Kidney capillary endothelial cell (primary cell): ENCODE measurements at places on chromosomes 5 and 9.
A peak's percentile ranks its signal among the peaks of the same experiment; 100 is the strongest.

GRCh38 chr5:128271859-128272464 lies 188.4 kb downstream of the SLC12A2 start:
- peak; percentile 70 for DNase-seq

DNA sequence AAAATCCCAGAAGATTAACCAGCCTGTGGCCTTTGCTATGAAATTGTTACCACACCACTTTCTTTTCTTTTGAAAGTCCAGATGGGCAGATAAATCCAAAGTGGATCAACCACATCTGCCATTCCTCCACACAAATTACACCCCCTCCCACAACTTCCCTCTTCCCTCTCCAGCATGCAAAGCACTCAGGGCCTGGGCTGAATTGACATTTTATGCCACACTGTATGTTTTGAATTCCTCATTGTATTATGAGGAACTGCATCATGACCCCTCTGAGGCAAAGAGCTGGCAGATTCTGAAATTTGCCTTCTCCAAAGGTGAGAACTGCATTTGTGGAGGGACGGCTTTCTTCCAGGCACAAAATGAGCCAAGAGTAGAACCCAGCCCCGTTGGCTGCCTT lies 589.2 kb upstream of the KLF4 start:
- no peak for DNase-seq

DNA sequence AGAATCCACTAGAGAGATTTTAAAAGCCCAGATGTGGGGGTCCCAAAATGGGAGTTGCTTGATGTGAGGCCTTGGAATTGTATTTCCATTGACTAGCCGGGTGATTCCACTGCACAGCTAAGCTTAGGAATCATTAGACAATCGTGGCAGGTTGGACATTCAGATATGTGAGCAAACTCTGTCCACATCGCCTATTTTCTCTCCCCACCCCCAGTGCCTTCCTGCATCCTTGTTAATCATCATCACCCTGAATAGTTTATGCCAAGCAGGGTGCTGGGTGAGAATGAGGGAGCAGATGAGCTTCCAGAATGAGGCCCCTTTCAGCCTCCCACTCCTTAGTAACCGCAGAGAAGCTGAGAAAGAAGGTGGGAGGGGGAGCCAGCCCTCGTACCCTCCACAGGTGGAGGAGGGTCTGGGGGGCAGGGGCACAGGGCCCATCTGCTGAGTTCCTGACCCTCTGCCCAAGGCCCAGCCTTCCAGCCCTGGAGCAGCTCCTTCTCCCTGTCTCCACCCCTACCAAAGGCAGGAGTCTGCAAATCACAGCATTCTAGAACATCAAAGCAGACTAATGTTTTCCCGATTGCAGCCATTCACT lies 7.7 kb upstream of the TCOF1 start:
- DNase-seq: no peak

- peak; percentile 38 for DNase-seq
These were observed 12.9 kb downstream of the CXCL14 start for GRCh38 chr5:135565725-135566421.

GRCh38 chr5:150069672-150070627 lies 16.4 kb downstream of the CSF1R start:
- no peak for DNase-seq

DNA sequence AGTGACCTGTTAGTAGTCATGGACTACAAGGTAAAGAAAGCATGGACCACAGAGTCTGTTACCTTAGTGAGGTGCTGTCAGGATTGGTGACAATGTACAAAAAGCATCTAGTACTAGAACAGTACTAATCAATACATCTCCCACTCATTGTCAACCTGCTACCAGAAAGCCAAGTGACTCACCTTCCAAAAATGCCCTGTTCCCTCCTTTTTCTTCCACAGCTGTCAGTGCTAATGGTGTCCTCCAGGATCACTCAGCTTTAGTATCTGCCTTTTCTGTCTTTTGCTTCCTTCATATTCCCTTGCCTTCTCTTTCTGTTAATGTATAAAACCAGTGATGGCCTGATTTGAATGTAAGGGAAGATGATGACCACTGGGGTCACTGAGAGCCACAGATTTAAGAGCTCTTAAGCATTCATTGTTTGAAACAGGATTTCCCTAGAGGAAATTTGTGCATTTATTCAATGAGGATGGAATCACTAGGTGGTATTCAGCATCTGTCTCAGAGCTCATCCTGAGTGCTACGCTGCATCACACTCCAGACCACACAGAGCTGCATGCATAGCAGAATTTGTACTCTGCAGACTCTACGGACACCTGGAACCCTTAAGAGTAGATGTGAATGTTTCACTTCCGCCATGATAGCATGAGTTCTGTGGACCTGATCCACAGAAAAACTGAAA lies 71.0 kb downstream of the SV2C start:
- no peak for DNase-seq

GRCh38 chr5:177455661-177456590 lies 9.3 kb downstream of the PRR7 start:
- peak; percentile 76 for DNase-seq

DNA sequence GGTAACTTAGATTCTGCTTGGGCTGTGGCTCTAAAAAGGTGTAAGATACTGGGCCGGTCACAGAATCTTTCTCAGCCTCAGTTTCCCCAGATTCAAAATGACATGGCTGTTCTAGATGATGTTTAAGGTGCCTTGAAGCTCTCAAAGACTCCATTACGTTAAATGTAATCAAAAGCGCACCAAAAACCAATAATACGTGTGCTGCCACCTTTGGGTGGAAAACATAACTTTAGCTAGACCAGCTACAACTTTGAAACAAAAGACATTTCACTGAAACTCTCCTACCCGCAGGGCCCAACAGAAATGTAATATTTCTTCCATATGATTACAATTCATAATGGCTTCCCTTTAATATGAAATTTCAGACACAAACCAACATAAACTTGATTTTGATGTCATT lies 35.0 kb upstream of the PCSK5 start:
- DNase-seq: peak; percentile 36

DNA sequence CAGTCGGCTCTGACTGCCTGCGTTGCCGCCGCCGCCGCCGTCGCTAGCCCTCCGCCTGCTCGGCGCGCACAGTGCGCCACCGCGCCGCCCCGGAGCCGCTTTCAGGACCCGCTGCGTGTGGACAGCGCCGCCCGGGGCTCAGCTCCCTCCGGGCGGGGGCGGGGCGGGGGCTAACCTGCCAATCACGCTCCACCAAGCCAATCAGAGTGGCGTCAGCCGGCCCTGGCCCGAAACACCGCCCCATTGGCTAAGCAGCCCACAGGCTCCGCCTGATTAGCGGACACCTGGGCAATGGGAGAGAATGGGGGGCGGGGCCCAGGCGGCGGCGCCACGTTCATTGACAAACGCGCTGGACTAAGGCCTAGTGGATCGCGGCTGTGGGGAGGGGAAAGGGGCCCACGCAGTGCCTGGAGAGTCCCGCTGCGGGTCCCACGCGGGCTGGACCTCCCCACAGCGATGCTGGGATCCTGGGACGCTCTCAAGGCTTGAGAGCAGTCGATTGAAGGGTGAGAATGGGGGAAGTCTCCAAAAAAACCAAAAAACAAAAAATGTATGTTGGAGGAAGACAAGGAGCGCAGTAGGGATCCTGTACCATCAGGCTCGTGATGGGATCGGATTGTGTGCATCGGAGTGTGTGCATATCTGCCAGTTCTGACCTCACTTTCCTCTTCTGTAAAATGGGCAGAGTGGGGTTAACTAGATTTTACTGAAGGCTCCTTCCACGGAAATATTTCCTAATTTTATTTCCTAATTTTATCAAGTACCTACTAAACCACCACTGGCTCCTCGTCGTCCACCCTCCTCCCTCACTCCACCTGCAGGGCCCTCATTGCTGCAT lies 6.3 kb downstream of the PAX5 start:
- peak; percentile 83 for DNase-seq

DNA sequence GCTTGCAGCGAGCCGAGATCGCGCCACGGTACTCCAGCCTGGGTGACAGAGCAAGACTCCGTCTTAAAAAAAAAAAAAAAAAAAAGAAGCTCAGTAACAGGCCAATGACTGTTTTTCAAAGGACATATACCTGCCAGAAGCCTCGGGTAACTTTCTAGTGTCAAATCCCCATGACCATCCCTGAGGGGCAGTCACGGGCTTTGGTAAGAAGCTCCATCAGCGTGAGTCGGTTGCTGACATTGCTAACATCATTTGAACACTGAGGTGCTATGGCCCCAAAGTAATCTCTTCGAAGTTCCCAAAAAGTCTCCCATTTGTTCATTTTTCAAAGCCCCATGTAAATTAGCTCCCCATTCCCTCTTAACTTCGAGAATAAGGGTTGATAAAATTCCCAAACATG lies 11.6 kb downstream of the NAIP start:
- DNase-seq: no peak

DNA sequence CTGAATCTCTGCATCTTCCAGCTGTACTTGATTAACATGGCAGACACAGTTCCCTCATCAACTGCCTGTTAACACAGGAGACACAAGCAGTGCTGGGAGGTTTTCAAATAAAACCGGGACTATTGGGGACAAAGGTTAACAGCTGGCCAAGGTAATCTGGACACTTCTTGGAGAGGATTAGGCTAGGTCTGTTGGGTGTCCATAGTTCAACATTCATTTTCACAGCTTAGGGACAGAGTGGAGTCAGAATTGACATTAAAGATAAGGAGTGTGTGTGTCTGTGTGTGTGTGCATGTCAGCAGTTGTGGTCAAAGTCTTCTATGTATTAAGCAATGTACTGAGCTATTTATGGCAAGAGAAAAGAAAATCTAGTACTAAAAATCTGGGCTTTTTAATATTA lies 216.2 kb downstream of the MED10 start:
- DNase-seq: no peak

- no peak for DNase-seq
These were observed 591.7 kb upstream of the PTPRD start for GRCh38 chr9:11204521-11204920.

GRCh38 chr5:11261241-11261640 lies 500.2 kb upstream of the DAP start:
- DNase-seq: no peak

- peak; percentile 71 for DNase-seq
These were observed 185.5 kb upstream of the KCNN2 start for GRCh38 chr5:114176356-114176755.

DNA sequence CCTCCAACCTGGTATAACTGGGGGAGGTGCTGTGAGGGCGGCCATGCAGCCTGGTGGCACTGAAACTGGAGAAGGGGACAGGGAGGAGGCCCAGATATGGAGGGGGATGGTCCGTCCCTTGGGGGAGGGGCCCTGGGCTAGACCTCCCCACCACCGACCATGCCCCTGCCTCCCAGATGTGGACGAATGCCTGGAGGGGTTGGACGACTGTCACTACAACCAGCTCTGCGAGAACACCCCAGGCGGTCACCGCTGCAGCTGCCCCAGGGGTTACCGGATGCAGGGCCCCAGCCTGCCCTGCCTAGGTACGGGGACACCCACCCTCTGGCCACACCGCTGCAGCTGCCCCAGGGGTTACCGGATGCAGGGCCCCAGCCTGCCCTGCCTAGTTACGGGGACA lies 15.4 kb upstream of the ASS1 start:
- no peak for DNase-seq

DNA sequence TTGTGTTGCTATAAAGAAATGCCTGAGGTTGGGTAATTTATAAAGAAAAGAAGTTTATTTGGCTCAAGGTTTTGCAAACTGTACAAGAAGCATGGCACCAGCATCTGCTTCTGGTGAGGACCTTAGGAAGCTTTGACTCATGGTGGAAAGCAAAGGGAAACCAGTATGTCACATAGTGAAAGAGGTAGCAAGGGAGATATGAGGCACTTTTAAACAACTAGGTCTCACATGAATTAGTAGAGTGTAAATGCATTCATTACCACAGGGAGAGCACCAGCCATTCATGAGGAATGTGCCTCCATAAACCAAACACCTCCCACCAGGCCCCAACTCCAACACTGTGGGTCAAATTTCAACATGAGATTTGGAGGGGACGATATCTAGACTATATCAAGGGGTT lies 40.8 kb downstream of the OR2Y1 start:
- DNase-seq: no peak

DNA sequence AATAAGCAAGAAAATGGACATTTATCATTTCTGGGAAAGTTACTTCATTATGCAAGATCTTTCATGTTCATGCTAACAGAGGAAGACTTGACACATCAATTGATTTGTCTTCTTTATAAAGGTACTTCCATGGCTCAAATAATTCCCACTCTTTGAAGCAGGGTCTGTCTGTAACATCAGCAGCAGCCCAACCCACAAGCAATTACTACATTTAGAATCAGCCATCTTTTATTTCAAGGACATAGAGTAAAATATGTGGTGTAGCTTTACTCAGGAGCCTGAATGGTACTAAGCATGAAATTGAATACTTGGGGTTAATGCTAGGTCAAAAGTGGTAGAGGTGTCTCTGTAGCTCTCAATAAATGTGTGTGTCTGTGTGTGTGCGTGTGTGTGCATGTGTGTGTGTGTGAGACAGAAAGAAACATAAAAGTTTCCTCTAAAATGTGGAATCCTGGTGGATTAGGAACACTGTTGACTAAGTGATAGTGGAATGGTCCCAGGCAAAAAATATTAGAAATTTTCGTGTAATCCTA lies 581.1 kb downstream of the CAAP1 start:
- DNase-seq: no peak
